ENCODE measurements at places on chromosomes 6 and 20.
A peak's percentile ranks its signal among the peaks of the same experiment; 100 is the strongest.

GRCh38 chr6:67986694-67987232 lies 648.3 kb upstream of the ADGRB3 start:
- DNase-seq: no peak

- no peak for DNase-seq
These were observed 136.1 kb downstream of the PLCB4 start for GRCh38 chr20:9204979-9205378.

DNA sequence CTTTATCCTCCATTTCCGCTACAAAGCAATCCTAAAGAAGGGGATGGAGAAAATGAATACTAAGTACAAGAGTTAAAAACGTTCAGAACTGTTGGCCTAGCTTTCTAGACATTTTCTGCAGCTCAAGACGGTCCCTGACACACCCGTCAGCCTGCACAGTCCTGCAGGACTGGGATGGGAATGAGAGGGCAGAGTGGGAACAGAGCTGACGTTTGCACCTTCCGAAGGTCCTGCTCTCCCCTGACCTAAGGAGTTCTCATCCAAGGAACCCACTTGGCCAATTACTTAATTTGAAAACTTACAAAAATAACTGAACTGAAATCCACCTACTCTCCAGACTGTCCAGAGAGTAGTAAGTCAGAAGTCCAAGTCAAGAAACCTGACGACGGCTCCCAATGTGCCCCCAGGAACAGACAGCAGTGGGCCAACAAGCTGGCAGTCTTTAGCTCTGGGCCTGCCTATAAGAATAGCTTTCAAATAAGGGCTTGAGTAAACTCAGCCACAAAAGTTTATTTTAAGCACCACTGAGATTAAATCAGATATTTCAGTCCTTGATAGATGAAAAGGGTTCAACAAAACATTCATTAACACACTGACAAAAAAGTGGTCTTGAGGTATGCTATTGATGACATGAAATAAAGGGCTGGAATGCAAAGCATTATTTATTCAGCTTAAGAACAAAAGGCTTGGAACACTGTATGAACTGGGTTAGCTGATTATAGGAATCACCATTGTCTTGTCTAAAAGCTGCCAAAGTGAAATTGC lies 76.8 kb downstream of the CNKSR3 start:
- DNase-seq: no peak

DNA sequence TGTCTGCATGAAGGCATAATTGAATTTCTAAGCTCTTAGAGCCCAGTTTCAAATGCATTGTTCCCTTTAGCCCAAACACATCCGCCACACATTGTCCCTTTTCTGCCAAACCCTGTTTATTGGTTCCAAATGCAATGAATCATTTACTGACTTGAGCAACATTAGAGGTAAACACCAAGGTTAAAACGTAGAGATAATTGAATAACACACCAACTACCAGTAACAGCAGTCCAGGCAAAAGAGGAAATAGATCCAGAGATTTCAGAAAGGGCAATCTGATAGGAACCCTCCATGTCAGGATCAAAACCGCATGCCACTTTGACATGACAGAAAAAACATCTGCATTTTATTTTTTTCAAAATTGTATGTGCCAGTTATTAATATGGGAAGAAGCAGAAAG lies 114.8 kb downstream of the PKHD1 start:
- no peak for DNase-seq

DNA sequence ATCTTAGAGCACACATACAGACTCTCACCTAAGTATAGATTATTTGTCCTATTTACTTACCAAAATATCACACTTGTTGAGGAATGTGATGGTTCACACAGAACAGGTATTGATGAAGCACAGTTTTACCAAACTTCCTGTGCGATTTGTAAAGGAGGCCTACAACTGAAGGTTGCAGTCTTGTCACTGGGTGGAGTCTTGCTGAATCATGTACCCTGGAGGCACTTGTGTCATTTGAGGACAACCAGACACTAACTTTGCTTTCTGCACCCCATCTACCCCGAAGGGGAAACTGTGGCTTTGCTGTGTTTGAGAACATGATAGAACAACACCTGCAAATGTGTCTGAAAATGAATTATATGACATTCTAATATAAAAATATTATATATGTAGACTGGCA lies 32.4 kb upstream of the HINT3 start:
- DNase-seq: no peak

DNA sequence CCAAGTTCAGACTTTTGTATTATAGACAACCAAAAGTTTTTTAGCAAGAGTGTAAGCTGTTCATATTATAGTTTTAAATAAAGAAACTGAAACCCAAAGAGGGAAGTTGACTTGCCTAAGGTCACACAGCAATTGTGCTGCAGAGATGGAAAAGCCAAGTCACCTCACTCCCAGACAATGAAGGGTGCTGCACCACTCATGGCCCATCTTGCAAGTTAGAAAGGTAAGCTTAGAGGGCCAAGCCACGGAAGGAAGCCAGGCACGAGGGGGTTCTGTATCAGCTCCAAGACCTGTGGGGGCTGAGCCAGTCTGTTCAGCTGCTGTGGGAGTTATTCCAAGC lies 860 bp downstream of the DEFB124 start:
- DNase-seq: no peak

DNA sequence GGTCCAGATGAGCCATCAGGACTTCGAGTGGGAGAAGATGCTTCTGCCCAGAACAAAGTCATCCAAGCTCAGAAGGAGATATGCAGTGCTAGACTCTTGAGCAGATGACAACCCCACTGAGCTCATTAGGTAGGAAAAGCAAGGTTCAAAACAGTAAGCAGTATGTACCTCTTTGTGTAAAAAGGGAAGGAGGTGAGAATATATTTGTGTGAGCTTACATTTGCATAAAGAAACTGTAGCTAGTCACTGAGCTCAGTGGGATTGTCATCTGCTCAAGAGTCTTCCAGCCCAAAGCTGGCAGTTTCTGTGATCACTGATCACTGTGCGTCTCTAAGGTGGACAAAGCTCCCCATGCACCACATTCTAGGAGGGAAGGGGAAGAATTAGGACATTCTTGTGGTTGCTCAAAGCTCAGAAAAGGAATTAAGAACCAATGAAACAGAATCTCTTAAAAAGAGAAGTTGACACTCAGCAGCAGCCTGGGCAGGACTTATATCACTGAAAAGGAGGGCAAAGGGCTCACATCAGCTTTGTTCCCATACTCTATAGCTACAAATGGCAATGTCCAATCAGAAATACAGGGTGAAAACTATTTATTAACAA lies 90.0 kb upstream of the MAFB start:
- no peak for DNase-seq

DNA sequence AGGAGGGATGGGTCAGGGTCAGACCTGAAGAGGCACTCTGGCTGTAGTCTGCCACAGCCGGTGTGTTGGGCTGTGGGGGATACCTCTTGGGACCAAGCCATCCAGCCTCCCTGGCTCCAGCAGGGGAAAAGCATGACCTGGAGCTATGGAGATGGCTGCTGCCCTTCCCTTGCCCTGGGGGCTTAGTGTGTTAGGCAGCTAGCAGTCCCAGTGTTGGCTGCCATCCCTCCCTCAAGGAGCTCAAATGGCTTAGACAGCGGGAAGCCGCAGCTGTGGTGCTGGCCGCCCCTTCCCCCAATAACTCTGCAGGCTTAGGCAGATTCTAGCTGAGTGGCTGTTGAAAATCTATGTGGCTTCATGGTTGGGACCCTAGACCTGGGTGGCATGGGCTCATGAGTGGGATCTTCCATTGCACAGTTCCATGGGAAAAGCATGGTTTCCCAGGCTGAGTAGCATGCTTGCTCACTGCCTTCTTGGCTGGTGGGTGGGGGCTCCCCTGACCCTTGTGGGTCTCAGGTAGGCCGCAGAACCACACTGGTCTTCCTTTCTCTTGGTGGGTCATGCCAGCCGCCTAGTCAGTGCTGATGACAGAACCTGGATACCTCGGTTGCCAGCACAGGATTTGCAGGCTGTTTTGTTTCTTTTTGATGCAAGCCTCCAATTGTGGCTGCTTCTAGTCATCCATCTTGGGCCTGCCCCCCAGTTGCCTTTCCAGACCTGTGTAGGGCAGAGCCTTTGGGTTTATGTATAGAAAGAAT lies 69.0 kb upstream of the AHI1 start:
- DNase-seq: no peak

DNA sequence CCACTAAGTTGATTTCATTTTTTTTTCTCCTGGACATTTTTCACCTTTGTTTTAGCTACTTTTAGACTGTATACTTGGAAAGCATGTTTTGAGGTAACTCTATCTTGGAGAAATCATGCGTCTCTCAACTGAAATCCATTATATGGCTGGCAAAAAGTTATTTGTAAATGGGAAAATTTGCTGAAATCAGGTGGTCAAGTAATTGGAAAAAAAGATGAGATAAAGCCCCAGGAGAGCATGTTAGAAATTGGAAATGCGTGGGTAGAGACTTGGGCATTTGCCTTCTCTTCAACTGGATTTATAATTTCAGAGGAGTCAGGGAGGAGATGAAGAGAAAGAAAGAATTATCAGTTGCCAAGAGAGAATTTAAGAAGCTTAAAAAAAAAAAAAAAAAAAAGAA lies 217.1 kb upstream of the MAP3K7 start:
- no peak for DNase-seq

- DNase-seq: no peak
These were observed 189.5 kb upstream of the FLRT3 start for GRCh38 chr20:14526891-14527290.

DNA sequence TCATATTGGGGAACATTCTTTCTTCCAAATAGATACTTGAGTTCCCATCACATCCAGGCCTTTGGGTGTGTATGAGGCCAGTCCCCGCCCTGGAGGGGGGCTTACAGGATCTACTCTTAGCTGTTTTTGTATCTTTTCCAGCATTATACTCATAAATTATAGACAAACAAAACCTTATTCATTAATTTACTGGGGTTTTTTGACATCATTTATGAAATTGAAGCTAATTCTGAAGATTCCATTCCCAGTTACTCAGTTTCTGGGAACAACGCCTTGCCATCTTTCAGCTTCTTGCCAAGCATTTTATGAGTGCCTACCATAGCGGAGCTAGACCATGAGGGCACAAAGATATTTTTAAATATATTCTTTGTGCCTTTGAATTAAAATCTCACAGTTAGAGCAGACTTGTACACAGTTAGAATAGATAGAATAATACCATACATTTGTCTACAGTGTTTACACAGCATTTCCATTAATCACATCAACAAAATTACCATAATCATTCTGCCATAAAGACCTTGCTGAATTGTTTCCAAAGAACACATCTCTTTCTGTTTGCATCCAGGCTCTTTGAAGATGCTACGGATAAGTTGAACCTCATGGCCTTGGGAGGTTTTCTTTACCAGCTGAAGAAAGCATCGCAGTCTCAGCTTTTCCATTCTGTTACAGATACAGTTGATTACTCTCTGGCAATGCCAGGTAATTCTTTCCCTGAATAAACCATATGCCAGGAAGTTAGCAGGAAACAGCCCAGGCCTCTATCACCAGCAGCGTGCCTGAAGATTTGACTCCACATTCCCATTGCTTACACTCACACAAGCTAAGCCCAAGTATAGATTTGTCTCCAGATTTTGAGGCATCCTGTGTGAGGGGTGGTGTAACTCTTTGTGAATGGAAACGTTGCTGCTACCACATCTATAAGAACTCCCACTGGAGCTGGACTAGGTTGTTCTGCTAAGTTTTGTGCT lies 75.4 kb upstream of the PBOV1 start:
- DNase-seq: no peak

- no peak for DNase-seq
These were observed 198.8 kb downstream of the ATXN1 start for GRCh38 chr6:16562498-16562897.

GRCh38 chr6:44660561-44661220 lies 273.2 kb downstream of the CDC5L start:
- DNase-seq: no peak

DNA sequence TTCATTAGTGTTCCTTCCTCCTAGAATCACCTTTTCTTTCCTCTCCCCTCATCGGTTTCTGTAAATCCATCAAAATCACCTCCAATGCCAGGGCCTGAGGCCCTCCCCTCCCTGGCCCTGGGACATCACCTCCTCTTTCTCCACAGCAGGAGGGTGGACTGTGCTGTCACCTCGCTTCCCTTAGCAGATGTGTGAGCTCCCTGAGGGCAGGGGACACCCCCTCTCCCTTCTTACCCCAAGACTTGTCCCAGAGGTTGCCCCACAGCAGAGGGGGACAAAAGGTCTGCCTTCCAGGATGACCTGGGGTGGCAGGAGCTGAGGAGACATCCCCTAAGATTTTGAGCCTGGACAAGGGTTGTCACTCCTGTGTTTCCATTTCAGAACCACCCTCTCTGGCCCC lies 5.9 kb downstream of the ULBP1 start:
- DNase-seq: no peak

- peak; percentile 32 for DNase-seq
These were observed 409.3 kb upstream of the SULF2 start for GRCh38 chr20:48194583-48194982.

- DNase-seq: no peak
These were observed 55.1 kb downstream of the FKBP5 start for GRCh38 chr6:35633579-35634089.
